Activated naive CD8-positive, alpha-beta T cell treated with anti-CD3 and anti-CD28 coated beads for 36 hours (primary cell): ENCODE measurements at places on chromosomes 1 and 21. TPM values are rescaled to one million over a fixed set of nuclear protein-coding genes. Genes with fewer than 3 reads are reported as not detected.

The SPATA1 gene
- 1.5 TPM for total RNA-seq

The TMPRSS2 gene
- total RNA-seq, result not detected

The RNU1-3 gene
- total RNA-seq, result 961 TPM

The MYOG gene
- not detected for total RNA-seq

DNA sequence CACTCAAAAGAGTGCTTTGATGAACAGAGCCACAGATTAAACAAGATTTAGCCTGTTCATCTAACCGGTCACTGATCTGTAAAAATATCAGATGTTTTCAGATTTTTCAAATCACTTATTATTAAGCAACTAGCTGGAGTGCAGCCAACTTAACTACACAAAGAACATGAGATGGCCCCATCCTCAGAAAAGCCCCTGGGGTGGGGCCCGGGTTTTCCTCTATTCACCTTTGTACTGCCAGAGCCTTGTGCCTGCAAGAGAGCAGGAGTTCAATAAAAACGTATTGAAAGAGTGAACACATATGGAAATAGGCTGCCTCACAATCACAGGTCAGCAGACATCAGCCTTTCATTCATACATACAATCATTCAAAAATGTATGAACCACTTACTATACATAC is 516.1 kb downstream of the OMA1 start:
- no peak for DNase-seq

DNA sequence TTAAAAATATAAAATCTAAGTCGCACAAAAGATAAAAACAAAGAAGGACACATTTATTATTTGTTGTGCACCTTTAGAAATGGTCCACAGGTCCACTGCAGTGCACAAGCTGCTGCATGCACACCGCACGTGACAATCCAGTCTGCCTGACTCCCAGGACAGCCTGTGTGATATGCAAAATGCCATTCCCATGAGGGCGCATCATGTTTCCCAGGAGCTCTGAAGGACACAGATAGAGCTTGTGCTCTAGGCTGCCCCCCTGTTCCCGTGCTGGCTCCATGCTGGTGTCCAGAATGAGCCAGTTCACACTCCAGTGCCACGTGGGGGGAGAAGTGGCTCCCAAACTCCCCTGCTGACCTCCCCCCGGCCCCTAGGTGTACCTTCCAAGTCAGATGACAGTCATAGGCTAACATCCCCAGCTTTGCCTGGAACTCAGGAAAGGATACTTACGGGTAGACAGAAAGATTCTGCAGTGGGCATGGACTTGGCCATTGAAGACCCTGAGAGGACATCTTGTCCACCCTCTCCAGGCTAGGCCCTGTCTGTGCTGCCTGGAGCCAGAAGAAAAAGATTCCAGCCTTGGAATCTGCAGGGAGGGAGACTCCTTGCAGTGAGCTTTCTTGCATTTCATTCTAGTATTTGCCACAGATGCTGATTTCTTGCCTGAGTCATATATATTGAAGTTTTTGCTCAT is 26.3 kb downstream of the RAB7B start:
- no peak for DNase-seq

- DNase-seq, result no peak
Measured at GRCh38 chr1:90122654-90123340, 127.9 kb downstream of the ZNF326 start.

DNA sequence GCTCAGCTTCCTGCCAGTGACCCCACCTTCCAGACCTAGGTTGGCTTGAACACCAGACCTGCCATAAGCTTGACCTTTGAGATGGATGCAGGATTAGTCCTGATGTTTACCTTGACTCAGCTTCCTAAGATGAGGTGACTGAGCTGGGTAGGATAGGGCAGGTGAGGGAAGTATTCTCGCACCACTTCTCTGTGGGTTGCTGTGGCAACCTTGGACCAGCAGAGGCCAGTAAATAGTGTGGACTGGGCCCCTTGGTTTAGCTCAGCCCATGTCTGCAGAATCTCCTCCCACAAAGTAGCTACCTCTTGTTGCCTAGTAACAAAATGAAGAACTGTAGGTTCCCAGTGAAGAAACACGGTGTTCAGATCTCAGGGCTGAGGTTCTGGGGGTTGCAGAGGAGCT is 8.4 kb downstream of the RPS6KA1 start:
- DNase-seq, result no peak

- DNase-seq, result no peak
Measured at GRCh38 chr1:98881901-98882300, 122.8 kb downstream of the PLPPR5 start.

DNA sequence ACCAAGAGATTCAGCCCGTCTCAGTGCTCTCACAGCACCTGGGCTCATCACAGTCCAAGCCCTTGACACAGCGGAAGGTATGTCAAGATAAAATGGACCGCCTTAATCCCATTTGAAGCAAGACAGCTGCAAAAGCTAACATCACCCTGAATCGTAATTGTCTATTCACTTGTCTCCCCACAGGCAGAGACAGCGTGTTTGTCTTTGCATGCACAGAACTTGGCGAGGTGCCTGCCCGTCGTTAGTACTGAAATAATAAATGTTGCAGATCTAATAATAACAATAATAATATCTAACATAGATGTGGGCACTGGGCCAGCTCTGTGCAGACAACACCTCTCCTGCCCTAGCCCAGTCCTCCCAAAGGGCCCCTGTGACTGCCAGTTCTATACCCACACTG is 271.7 kb downstream of the NPHP4 start:
- DNase-seq, result no peak

DNA sequence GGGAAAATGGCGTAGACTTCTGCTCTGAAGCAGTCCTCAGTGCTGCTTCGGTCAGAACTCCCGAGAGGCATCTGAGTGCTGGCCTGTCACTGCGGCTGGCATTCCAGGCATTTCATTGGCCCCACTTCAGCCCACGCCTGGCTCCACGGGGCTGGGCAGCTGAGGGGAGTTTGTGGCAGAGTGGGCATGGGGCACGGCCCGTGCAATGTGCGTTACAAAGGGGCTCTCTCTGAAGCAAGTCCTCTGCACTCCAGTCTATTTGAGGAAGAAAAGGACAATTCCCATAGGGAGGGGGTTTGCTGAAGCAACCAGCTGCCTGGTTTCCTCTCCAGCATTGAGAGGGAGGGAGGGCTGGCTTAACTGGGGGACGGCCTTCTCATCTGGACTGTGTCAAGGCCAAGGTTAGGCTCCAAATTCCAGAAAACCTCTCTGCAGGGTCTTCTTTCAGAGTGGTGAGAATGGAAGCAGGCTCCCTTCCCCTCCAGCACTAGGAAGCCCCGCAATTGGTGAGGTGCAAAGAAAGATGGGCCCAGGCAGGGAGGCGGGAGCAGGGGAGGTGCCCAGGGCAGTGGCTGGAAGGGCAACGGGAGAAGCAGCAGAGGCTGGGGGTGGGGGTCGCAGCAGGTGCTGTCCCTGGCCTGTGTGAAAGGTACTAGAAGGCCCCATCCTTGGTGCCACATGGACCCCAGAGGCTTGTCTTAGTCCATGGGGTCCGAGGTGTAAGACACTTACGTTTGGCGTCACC is 21.1 kb upstream of the GPR157 start:
- DNase-seq, result no peak

- no peak for DNase-seq
Measured at GRCh38 chr1:241482761-241483250, 36.7 kb downstream of the FH start.
